ENCODE measurements at places on chromosomes 5 and 9. TPM values are rescaled to one million over a fixed set of nuclear protein-coding genes. Genes with fewer than 3 reads are reported as not detected.

DNA sequence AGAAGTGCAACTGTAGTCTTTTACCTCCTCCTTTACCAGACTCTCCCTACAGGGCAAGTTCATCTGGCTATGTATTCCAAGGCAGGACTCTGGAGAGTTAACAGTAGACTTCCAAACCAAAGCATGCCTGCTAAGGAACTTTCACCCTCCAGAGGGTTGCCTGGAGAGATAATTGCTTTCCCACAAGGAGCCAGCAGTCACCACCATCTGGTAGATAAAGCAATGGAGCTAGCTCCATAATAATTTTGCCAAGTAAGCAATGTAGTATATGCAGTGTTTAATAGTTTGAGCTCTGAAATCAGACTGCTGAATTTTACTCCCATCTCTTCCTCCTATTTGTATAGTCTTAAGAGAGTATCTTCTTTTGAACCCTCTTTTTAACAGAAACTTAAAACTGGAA is 566.8 kb upstream of the PTGER4 start:
- no peak for ATAC-seq

- ATAC-seq, result no peak
These were observed 51.7 kb downstream of the PSMB7 start for GRCh38 chr9:124363326-124364096.

- ATAC-seq, result peak; percentile 42
These were observed 203.7 kb downstream of the SEMA6A start for GRCh38 chr5:116370886-116371285.

BARHL1 gene
- total RNA-seq, result not detected
